ENCODE measurements at places on chromosomes 6 and 20. TPM values are rescaled to one million over a fixed set of nuclear protein-coding genes. Genes with fewer than 3 reads are reported as not detected.

CYP21A2 gene
- polyA plus RNA-seq = 2.4 TPM

SLC22A1 gene
- 1.5 TPM for polyA plus RNA-seq

CCN2 gene
- 199 TPM for polyA plus RNA-seq

MAP1LC3A gene
- polyA plus RNA-seq = 34.2 TPM

KHDC1L gene
- not detected for polyA plus RNA-seq

SIRPB2 gene
- 0.80 TPM for polyA plus RNA-seq

PCSK2 gene
- polyA plus RNA-seq = 1.0 TPM

RAMACL gene
- 0.53 TPM for polyA plus RNA-seq

CLPSL1 gene
- polyA plus RNA-seq = 0.88 TPM

MAP3K5 gene
- 8.4 TPM for polyA plus RNA-seq

SLC17A1 gene
- 36.0 TPM for polyA plus RNA-seq

ADGB gene
- 0.40 TPM for polyA plus RNA-seq

DPPA5 gene
- not detected for polyA plus RNA-seq

GFOD1 gene
- polyA plus RNA-seq = 1.6 TPM

CAP2 gene
- polyA plus RNA-seq = 12.6 TPM

TRAPPC3L gene
- polyA plus RNA-seq = 0.39 TPM

TRIM38 gene
- polyA plus RNA-seq = 16.7 TPM

MAFB gene
- 133 TPM for polyA plus RNA-seq

FAM83B gene
- polyA plus RNA-seq = 8.2 TPM

GSTA2 gene
- polyA plus RNA-seq = 0.36 TPM

SPO11 gene
- not detected for polyA plus RNA-seq

GUCA1A gene
- polyA plus RNA-seq = 0.24 TPM

KIAA1755 gene
- 3.1 TPM for polyA plus RNA-seq

BPI gene
- polyA plus RNA-seq = 1.2 TPM

RNF144B gene
- polyA plus RNA-seq = 16.5 TPM

MRPS18B gene
- 62.2 TPM for polyA plus RNA-seq

TCF21 gene
- 196 TPM for polyA plus RNA-seq

AHCY gene
- polyA plus RNA-seq = 218 TPM

SLA2 gene
- 0.52 TPM for polyA plus RNA-seq

HLA-DRA gene
- polyA plus RNA-seq = 45.8 TPM

RPS18 gene
- 3,084 TPM for polyA plus RNA-seq

SYS1 gene
- polyA plus RNA-seq = 36.5 TPM

C6orf15 gene
- not detected for polyA plus RNA-seq

HTR1B gene
- polyA plus RNA-seq = 0.21 TPM

GABRR1 gene
- 1.3 TPM for polyA plus RNA-seq

TRIM31 gene
- not detected for polyA plus RNA-seq

SNAP25 gene
- 6.1 TPM for polyA plus RNA-seq

FOXC1 gene
- 77.6 TPM for polyA plus RNA-seq

MOCS1 gene
- 13.7 TPM for polyA plus RNA-seq

BTNL2 gene
- 3.4 TPM for polyA plus RNA-seq

PAK5 gene
- 0.52 TPM for polyA plus RNA-seq

PAX1 gene
- not detected for polyA plus RNA-seq

MYBL2 gene
- polyA plus RNA-seq = 33.9 TPM

RAB44 gene
- 0.06 TPM for polyA plus RNA-seq

FOXQ1 gene
- 16.9 TPM for polyA plus RNA-seq

COX7A2 gene
- 287 TPM for polyA plus RNA-seq

ANKEF1 gene
- polyA plus RNA-seq = 9.8 TPM

TRIM40 gene
- 0.10 TPM for polyA plus RNA-seq

PHACTR1 gene
- 12.5 TPM for polyA plus RNA-seq

CRISP2 gene
- 0.09 TPM for polyA plus RNA-seq

MDFI gene
- polyA plus RNA-seq = 39.6 TPM

HS3ST5 gene
- polyA plus RNA-seq = 0.63 TPM

SRMS gene
- polyA plus RNA-seq = 0.19 TPM

POU3F2 gene
- 0.07 TPM for polyA plus RNA-seq

SIM1 gene
- 29.2 TPM for polyA plus RNA-seq

CALHM5 gene
- polyA plus RNA-seq = 3.5 TPM

IMPG1 gene
- polyA plus RNA-seq = 1.7 TPM

FLRT3 gene
- polyA plus RNA-seq = 125 TPM

Measured in renal pelvis (tissue), 12 donors.